GM04503 (cell line): ENCODE measurements at places on chromosomes 5 and 9.
A peak's percentile ranks its signal among the peaks of the same experiment; 100 is the strongest.

- no peak for DNase-seq
Measured at GRCh38 chr5:37847978-37848425, 8.2 kb upstream of the GDNF start.

GRCh38 chr5:176802116-176802784 is 8.1 kb upstream of the UNC5A start:
- no peak for DNase-seq

DNA sequence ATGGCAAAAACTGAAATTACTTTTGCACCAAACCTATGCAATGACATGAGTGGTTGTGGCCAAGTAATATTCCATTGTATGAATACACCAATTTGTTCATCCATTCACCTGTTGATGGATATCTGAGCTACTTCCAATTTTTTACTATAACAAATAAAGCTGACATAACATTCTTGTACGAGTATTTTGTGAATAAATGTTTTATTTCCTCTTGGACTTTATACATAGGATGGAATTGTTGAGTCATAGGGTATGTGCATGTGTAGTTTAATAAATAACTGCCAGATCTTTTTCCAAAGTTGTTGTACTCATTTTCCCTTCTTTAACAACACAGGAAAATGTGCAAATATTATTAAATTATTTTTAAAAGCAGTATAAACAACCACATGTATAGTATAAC is 146.1 kb upstream of the ZNF462 start:
- DNase-seq: no peak

DNA sequence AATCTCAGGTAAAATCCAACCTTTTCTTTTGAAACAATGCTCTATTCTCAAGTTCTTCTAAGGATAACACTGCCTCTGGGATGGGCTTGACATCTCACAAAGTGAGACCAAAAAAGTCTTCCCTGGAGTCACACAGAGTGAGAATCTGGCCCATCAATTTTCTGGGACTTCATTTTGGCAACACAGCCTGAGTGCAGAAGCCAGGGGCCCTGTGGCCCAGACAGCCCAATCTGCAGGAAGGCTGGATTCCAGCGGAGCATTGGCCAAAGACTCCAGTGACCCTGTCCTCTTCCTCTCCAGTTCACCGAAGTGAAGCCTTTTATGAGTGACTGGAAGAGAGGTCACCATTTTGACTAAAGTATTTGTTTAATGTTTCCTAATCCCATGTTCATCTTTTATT is 105.1 kb downstream of the PLK2 start:
- no peak for DNase-seq

DNA sequence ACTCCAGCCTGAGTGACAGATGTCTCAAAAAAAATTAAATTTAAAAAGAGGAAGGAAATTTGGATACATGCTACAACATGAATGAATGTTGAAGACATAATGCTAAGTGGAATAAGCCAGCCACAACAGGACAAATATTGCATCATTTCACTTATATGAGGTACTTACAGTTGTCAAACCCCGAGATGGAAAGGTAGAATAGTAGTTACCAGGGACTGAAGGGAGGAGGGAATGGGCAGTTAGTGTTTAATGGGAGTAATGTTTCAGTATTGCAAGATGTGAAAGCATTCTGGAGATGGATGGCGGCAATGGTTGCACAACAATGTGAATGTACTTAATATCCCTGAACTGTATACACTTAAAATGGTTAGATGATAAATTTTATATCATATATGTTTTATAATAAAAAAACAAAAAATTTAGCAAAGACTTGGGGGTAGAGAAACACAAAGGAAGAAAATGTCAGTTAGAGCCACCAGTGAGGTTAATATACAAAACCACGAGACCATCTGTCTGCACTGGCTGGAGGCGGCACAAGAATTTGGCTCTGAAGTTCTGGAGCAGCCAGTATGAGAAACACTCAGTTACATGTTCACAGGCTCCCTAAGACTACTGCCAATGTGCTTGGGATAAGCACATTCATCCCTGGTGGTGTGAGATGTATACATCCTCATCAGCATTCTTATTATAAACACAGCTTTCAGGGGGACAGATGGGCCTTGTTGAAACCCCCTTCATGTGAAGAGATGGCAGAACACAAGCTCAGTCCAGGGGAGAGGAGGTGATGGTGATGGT is 37.0 kb upstream of the RPS23 start:
- no peak for DNase-seq

DNA sequence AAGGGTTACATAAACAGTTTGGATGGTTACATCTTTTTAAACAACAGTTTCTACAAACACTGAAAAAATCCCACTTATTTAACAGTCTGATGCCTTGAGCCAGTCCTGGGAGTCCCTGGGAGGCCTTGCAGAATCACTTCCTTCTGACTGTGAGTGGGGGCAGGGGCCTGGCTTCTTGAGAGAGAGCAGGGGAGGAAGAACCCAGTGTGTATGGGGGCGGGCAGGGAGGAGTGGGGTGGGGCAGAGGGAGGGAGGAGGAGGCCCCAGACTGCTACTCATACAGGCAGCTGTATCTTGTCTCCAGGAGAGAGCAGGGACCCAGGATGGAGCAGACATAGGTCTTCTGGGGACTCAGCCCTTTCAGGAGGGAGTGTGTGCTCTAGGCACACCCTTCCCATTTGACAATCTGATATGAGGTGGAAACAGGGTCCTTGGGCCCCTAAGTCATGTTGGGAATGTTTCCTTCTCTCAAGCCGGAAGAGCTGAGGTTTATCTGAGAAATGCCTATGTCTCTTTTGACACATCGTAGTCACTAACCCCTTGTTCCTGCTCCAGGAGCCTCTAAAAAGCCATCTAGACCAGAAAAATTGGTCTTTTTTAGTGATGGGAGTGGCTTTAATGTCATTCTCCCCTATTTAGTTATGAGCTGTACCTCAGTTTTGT is 52.8 kb downstream of the IRF1 start:
- DNase-seq: peak; percentile 80

DNA sequence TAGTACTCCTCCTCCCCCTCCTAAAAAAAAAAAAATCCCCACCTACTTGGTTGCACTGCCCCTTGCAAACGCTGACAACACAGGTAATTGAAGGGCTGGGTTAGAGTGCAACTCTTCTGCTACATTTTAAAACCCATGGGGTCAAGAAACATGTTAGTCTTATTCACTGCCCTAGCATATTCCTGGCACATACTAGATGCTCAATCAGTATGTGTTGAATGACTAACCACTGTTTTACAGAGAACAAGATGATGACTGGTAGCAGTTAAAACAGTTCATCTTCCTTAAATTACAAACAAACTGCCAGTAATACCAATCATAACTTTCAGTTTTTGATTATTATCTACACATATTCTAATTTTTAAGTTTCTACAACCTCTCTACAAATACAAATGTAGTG is 124.4 kb downstream of the NFIB start:
- no peak for DNase-seq

DNA sequence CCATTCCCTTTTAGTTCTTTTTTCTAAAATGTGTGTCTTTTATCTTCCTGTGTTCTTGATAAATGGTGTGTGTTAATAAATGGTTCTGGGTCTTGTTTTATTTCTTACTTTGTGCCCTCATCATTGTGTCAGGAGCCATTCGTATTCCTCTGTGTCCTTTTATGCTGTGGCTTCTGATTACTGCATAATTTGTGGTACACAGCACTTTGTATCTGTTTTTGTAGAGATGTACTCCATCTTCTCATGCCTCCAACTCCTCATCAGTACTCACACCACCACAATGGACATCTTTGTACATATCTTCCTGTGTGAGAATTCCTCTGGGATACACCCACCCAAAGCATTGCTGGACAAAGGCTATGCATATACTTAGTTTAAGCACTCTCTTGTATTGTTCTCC is 247.4 kb downstream of the ARHGAP26 start:
- no peak for DNase-seq

- no peak for DNase-seq
Measured at GRCh38 chr5:100787648-100788047, 115.4 kb downstream of the ST8SIA4 start.

GRCh38 chr9:2502760-2503159 is 118.8 kb upstream of the VLDLR start:
- DNase-seq: peak; percentile 26

- DNase-seq: no peak
Measured at GRCh38 chr5:128798871-128799270, 166.4 kb upstream of the SLC27A6 start.

DNA sequence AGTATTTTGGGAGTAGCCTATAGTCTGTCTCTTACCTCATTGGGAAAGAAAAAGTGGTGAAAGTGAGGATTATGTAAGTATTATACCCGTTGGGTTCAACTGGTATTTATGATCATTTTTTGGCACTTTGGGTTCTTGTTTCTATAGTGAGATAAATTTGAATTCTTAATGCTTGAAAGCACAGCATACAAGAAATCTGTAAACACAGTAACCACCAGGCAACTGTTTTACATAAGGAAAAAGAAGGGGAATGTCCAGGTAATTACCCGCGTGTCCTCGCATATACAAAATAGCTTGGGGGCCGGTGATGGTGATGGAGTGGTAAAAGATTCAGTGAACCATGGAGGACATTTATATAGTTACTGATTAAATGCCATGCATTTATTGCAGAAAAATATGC is 60.5 kb downstream of the BASP1 start:
- DNase-seq: no peak

DNA sequence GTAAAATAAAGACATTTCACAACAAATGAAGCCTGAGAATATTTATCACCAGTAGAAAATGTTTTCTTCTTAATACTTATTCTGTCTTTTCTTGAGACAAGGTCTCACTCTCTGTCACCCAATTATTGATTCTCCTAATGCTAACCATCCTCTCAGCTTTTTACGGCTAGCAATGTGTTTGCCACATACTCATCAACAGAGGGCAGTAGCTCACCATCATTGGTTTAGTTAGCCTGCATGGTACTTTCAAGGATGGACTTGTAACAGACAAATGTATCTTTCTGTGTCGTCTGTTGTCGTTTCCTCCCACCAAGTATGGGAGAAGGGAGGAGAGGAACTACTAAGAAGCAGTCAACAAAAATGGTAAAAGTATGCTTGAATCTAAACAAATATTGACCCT is 5.9 kb upstream of the ACO1 start:
- DNase-seq: no peak

GRCh38 chr5:115952588-115952987 is 9.7 kb upstream of the LVRN start:
- DNase-seq: no peak

- no peak for DNase-seq
Measured at GRCh38 chr5:151476016-151476415, 28.6 kb downstream of the SLC36A1 start.

- no peak for DNase-seq
Measured at GRCh38 chr9:100375658-100376057, 22.9 kb upstream of the TEX10 start.

- no peak for DNase-seq
Measured at GRCh38 chr9:81562231-81563019, 126.9 kb downstream of the TLE1 start.

GRCh38 chr5:148733601-148734438 is 79.5 kb upstream of the HTR4 start:
- no peak for DNase-seq

DNA sequence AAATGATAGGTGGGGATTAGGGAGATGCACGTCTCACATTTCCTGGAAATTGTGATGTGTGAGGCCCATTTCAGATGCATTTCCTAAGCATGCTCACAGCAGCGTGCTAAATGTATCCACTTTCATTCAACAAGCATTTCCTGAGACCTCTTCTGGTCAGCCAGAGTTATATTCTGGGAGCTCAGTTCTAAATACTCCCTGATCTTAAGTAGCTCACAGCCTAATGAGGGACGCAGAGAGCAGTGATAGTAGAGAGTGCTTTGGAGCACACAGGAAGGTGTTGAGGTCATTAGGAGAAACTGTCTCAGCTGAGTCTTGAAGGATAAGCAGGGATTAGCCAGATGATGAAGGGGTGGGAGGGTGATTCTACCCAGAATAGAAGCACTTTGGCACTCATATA is 46.2 kb upstream of the FSD1L start:
- no peak for DNase-seq

- DNase-seq: no peak
Measured at GRCh38 chr9:124284237-124284831, 26.6 kb downstream of the NEK6 start.

DNA sequence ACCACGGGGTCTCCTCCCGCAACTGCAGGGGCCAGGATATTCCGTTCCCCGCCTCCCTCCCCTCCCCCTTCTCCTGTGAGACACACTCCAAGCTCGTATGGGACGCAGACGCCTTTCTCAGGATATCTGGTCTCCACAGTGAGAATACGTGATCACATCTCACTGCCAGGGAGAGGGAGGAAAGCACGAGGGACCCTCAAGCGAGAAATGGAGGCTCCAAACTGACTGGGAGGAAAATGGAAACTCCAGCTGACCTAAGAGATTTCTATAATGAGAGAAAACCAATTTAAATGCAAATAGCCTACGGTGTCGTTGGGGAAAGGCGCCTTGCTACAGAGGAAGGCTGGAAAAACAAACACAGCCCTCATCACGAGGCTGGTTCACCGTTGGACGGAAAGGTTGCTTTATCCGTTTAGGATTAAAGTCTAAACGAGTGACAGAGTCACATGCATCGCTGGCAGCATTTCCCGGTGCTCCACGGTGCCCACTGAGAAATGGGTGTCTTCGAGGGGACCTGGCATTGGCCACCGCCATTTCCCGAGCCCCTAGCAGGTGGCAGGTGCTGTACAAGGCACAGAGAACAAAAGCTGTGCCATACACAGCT is 116.9 kb upstream of the CPEB4 start:
- DNase-seq: no peak

DNA sequence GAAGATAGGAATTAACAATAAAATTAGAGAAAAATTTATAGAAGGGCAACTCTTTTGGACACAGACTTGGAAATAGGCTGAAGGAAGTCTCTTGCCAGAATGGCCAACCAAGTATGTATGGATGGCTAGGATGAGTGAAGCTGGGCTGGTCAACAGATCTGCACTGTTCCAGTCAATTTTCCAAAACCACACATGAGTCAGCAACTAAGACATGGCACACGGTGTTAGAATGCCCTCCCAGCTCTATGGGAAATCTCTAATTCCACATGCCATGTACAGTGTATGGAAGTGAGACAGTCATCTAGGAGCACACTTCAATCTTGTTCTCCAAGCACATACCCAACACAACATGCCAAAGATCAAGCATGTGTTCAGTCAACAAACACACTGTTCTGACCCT is 129.6 kb downstream of the GLIS3 start:
- DNase-seq: no peak

GRCh38 chr9:126799034-126799433 is 5.8 kb upstream of the ZBTB43 start:
- DNase-seq: no peak

GRCh38 chr9:106830527-106831150 is 32.3 kb upstream of the ZNF462 start:
- no peak for DNase-seq

DNA sequence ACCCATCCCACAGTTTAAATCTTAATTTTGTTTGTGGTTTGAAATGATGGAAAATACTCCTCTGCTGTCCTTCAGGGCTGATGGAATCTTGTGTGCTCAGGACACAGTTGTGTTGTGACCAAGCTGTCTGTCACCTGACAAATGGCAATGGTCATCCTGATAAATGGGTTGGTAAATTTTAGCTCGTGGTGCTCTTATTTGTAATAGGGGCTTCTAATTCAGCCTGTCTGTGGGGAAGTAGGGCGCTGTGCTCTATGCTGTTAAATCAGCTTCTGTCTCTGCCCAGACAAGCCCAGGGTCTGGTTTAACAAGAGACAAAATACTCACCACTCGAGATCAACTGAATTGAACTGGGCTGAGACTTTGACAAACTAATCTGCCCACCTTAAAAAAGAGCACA is 4.5 kb downstream of the LRRTM2 start:
- DNase-seq: no peak

GRCh38 chr5:142475102-142475513 is 150.3 kb upstream of the SPRY4 start:
- DNase-seq: no peak

GRCh38 chr5:80867233-80867632 is 92.9 kb upstream of the RASGRF2 start:
- DNase-seq: no peak

- DNase-seq: no peak
Measured at GRCh38 chr5:102231693-102232619, 64.1 kb downstream of the SLCO4C1 start.
